Activated CD4-positive, alpha-beta T cell treated with anti-CD3 and anti-CD28 coated beads, Interleukin-2, amount 50 U/mL, for 4 hours (primary cell): ENCODE measurements at places on chromosomes 3 and 15.

DNA sequence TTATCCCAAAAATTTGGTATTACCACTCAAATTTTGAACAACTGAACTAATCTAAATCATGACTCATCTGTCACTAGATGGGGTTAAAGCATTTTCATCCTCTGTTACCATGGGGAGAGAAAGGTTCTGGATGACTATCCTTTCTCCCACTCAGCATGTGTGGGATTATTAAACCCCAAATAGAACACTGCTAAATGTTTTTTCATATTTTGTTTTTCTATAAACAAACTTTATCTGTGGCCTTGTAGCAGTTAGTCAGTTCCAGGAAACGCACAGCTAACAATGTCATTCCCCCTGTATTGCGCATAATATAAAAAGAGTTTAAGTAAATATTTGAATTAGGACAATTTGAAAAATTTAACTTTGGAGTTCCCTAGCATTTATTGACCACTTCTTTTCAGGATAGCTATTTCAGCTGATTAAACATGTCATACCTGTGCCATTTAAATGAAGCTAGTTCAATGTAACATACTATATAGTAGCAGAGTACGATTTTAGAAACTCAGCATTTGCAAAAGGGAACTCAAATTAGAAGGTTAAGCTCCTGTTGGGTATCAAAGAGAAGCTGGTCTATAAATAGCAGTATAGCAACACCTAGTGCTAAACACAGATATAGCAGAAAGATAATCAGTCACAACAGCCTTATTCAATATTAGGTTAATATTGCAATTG lies 9.2 kb upstream of the TMEM212 start:
- no peak for DNase-seq

- DNase-seq, result no peak
These were observed 14.4 kb downstream of the MST1R start for GRCh38 chr3:49889296-49889695.

GRCh38 chr3:163391407-163392181 lies 1686.7 kb downstream of the SI start:
- no peak for DNase-seq

DNA sequence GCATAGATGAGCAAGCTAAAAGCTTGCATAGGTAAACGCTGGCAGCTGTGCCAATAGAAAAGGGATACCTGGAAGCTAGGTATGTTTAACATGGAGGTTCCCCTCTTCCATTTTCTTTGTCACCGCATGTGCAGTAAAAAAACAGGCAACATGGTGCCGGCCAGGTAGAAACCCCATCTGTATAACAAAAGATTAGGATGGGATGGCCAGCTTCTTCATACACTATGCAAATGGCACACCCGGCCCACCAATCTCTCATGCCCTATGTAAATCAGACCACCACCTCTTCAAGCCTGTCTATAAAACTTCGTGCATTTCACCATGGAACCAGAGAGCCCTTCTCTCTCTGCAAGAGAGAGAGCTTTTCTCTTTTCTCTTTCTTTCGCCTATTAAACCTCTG lies 224.3 kb upstream of the P2RY1 start:
- DNase-seq, result no peak

GRCh38 chr15:51195459-51195858 lies 100.8 kb upstream of the TNFAIP8L3 start:
- DNase-seq, result no peak

- no peak for DNase-seq
These were observed 262.7 kb upstream of the CTDSPL start for GRCh38 chr3:37598808-37599581.

GRCh38 chr3:9473496-9474065 lies 76.2 kb downstream of the SETD5 start:
- no peak for DNase-seq

DNA sequence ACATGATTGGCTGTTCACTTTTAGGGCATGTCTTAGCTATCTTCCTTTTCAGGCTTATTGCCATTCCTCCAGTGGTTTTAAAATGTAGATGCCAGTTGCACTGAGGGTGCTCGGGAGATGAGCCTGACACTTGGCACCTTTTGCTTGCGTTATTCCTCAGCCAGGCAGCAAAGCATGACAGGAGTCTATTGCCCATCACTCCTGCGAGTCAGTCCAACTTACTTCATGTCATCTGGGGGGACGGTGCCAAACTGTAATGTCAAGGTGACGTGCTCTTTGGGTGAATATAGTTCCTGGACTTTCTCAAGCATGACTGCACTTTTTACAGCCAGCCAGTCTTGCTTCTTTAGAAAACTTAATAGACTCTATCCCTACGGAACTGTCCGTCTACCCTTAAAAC lies 406.0 kb upstream of the C2CD4B start:
- no peak for DNase-seq

GRCh38 chr15:28033443-28033842 lies 65.7 kb downstream of the OCA2 start:
- DNase-seq, result no peak

- DNase-seq, result no peak
These were observed 9.0 kb downstream of the XPC start for GRCh38 chr3:14169435-14169834.

DNA sequence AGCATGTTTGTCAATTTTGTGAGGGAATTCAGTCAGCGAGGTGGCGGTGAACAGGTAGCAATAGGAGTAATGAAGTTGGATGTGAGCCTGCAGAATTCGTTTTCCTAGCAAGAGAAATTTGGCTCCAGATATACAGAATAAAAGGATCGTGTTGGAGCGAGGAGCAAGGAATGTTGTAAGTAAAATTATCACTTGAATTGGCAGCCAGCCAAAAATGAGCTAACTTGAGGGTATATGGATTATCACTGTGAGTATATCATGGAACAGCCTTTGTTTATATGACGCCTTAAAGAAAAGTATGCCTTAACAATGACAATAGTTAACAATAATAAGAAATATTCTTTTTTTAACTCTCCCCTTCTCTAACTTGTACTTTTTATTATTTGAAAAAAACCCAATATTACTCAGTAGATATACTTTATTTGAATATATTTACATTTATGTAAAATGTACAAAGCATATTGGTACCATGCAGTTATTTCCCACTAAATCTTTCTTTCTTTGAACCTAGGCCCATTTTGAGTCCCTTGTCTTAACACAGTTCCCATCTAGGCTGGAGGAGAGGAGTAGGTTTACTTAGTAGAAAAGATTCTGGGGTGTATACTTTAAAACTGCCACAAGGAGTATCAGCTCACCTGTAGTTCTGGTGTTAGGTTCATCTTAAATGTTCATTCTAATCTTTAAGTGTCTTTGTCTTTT lies 29.3 kb downstream of the EPHA6 start:
- DNase-seq, result no peak

DNA sequence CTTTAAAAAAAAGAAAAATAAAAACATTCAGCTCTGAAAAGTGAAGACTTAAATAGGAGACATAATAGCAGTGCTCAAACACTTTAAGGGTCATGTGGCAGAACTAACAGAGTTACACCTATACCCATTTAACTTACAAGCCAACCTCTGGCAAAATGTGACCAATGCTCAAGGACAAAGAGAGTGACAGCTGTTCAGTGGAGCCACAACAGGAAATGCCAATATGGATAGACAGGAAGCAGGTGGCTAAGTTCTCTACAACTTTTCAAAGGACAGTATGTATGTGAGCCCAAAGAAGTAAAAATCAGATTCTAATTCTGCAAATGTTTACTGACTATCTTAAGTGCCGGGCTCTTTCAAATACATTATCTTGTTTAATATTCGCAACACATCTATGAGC lies 3.4 kb downstream of the TMCC1 start:
- no peak for DNase-seq

DNA sequence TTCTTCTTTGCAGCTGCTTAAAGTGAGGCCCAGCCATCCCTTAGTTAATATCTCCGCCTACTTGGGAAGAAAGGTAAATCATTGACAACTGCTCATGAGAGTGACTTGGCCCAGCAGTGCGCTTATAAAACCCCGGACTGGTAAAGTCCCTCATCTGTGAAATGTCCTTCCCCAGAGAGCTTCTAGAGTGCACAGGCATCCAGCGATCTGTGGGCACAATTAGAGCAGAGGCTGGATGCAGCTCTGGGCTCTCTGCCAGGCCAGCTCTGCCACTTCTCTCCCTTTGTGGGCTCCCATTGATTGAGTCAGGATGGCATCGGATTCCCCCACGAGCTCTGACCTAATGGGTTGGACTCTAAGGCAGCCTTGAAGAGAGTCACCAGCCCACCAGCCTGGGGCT lies 219.0 kb upstream of the LINGO1 start:
- DNase-seq, result no peak

DNA sequence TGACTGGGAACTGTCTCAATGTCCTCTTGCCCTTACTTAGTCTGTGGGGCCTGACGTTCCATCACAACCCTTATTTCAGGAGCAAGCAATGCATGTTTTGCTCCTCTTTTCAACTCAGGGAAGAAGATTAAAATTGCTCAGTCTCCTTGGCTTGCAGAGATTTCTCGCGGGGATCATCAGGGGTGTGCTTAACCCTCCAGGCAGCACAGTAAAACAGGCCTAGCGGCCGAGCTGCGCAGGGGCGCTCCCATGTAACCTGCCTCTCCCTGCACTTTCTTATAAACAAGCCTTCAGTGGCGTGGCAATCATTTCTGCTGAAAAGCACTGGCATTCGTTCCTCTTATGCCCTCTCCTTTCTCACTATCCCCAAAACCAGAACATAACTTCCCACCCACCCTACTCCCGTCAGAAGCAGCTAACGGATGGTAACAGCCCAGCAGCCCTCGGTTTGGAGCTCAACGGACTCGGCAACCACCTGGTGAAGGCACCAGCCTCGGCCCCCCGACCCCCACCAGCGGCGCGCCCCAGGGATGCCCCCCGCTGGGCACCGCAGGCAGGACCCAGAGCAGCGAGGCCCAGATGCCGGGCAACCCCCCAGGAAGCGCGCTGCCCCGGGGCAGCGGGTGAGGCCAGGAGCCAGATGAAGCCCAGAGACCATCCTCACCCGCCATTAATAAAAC lies 1.1 kb downstream of the MCF2L2 start:
- no peak for DNase-seq

GRCh38 chr3:67196677-67197076 lies 198.6 kb downstream of the KBTBD8 start:
- no peak for DNase-seq

DNA sequence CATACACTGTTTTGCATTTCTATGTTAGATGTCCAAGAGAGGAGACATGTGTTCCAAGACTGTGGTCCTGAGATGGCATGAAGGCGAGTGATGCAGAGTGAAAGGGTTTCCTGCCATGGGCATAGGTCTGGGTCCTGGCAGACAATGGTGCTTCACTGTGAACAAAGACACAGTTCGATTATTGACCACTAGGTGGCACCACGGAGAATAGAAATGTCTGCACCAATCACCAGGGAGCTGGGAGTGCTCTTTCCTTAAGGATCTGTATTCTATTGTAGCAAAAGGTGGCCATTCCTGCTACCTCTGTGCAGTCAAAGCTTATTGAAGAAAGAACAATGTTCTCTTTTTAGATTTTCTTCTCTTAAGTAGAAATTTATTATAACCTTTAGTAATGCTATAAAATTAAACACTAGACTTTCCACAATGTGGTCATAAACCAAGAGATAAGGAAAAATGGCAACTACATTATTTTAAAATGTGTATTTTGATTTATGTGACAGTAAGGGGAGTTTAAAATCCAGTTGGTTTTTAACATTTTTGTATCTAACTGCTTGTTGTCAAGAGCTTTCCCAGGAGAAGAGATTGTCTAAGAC lies 88.7 kb downstream of the GABRG3 start:
- no peak for DNase-seq

- DNase-seq, result no peak
These were observed 1.0 kb upstream of the P2RY13 start for GRCh38 chr3:151330379-151330778.

DNA sequence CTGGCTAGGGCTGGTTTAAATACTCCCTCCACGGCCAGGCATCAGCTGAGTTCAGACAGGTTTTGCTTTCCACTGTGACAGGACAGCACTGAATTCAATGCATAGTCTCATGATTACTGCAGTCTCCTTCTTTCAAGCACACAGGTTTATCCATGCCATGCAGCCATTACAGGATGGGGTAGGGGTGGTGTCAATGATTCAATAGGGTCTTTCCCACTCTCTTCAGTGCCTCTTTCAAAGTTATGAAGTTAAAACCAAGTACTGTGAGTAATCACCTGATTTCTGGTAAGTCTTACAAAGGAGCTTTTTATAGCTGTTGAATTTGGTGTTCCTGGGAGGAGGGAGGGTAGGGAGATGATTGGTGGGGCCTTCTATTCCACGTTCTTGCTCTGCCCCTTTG lies 47.2 kb downstream of the TMEM212 start:
- no peak for DNase-seq

DNA sequence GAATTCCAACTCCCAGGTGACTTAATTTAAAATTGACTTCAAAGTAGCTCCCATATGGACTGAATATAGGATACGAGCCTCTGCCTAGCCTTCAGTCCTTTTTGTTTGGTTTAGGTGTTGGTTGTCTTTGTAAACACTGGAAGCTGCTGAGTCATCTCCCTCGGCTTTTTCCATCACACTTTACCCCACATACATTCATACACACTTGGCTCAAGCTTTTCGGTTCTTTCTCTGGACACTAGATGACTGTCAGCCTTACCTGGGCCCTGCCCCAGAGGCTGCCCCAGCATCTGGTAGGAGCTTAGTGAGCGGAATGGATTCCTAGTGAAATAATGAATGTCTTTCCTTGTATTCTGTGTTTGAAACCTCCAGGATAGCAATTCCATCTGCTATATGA lies 201.5 kb upstream of the IL12A start:
- DNase-seq, result no peak

DNA sequence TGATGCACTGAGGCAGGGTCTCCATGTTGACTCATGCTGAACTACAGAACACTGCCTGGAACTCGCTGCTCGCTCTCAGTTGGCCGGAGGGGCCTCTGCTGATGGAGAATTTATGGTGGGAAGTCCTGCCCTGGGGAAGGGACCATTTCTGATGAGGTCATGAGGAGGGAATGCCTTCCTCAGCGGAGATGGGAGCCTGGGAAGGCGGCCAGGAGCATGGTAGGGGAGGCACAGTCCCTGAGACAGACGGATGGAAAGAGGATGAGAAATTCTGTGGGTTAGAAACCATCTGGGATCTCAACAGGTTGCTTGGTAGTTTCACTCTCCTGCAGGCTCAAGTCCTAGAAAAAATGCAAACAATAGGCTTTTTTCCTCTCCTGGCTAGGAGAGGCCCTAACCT lies 56.8 kb upstream of the TPM1 start:
- DNase-seq, result no peak

- no peak for DNase-seq
These were observed 36.0 kb upstream of the IDH2 start for GRCh38 chr15:90138071-90138833.

GRCh38 chr3:72661115-72661457 lies 187.2 kb downstream of the SHQ1 start:
- no peak for DNase-seq

GRCh38 chr3:169305460-169305859 lies 358.1 kb downstream of the MECOM start:
- DNase-seq, result no peak
